ENCODE measurements at places on chromosomes 5 and 9.

DNA sequence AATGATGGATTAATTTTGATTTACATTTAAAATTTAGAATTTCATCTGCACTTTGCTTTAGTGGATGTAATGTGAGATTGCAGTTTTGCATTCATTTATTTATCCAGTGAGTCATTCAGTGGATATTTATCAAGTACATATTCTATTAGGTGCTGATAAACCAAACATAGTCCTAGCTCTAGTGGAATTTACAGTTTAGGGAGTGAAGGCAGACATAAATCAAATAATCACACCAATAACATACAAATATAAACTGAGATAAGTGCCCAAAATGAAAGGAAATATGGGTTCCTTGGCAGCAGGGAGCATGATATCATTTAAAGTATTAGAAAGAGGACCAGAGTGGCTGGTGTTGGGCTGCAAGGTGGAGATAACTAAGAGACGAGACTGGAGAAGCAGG is 14.7 kb upstream of the NIPBL start:
- no peak for DNase-seq

DNA sequence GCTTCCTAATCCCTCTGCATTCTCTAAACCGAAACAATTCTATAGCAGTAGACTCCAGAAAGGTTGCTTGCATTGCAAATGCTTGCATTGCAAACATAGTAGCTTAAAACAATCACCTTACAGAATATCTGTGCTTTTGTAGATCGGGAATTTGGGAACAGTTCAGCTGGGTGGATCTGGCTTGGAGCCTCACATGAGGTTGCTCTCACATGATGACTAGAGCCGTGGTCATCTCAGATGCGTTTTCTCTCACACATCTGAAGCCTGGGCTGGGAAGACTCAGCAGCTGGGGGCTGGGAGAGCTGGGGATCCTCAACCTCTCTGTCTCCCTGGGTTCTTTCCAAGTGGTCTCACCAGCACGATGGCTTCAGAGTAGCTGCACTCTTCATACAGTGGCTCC is 127.8 kb downstream of the MSX2 start:
- no peak for DNase-seq

DNA sequence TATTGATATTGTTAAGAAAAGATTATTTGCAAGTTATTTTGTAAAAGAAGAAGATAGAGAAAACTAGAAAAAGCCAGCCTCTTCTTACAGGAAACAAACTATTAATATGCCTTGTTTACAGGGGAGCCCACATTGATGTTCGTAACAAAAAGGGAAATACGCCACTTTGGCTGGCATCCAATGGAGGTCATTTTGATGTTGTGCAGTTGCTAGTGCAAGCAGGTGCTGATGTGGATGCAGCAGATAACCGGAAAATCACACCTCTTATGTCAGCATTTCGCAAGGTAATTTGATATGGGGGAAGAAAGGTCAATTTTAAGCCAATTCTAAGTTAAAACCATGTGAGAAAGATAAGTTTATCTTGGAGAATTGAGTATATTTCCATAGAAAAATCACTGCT is 37.6 kb upstream of the EIF4EBP3 start:
- peak; percentile 10 for DNase-seq

DNA sequence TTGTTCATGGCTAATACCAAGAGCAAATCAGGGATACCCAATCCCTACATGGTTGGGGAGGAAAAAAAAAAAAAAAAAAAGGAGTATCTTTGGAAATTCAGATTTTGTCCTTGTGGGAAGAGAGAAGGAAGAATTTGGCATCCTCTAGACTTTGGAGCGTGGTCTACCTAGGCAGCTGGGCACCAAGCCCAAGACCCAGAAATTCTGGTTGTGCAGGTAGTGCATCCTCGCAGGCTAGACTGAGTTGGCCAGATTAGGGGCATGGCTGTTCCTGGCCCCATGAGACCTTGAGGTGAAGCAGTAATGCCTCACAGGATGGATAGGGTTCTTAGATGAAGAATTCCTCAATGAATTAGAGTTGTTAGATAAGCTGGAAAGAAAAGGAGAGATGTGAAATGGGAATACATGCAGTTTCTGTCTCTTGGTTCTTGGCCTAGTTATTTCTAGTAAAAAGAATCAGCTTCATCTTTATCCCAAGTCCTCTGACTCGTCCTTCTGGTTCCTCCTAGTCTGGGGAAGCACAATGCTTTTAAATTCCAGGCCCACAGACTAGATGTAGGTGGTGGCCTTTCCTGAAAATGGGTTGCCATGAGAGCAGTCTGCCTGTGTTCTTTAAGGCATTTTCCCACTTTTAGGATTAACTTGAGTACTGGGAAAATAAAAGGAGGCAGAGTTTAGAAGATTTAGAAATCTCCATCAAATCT is 140.5 kb upstream of the RUSC2 start:
- DNase-seq: no peak

GRCh38 chr5:133274597-133274935 is 222.8 kb downstream of the HSPA4 start:
- peak; percentile 8 for DNase-seq

DNA sequence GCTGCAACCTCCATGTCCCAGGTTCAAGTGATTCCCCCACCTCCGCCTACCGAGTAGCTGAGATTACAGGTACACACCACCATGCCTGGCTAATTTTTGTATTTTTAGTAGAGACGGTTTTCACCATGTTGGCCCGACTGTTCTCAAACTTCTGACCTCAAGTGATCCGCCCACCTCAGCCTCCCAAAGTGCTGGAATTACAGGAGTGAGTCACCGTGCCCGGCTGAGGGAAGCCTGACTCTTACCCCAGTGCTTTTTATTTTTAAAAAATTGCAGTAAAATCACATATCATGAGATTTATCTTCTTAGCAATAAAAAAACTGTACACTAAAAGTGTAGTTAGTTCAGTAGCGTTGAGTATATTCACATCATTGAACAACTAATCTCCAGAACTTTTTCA is 105.3 kb downstream of the SLIT3 start:
- no peak for DNase-seq

GRCh38 chr5:76874088-76874581 is 24.3 kb downstream of the S100Z start:
- peak; percentile 67 for DNase-seq

GRCh38 chr9:131402738-131403492 is 9.0 kb downstream of the PRRC2B start:
- peak; percentile 39 for DNase-seq

- no peak for DNase-seq
These were observed 957.8 kb upstream of the TYRP1 start for GRCh38 chr9:11735391-11735790.

GRCh38 chr5:175610381-175610780 is 47.5 kb upstream of the HRH2 start:
- no peak for DNase-seq

- no peak for DNase-seq
These were observed 1310.0 kb upstream of the C9orf72 start for GRCh38 chr9:28883234-28883633.

DNA sequence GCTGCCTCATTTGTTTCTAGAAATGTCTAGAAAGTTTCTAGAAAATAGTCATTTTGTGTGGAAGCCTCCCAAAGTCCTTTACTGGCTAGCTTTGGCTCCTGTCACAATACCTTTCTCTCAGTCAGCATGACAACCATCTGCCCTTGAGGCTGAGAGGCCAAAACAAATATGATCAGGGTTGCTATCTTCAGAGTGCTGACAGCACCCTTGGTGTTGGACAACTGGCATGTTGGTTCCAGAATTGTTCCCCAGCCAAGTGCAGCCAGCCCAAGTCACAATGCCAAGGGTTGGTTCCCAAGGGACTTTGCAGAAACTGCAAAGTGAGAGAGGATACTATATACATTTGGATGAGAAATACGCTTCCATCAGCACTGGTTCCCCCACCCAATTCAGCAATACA is 140.9 kb upstream of the GAS1 start:
- no peak for DNase-seq

GRCh38 chr5:58106754-58107410 is 353.0 kb downstream of the PLK2 start:
- no peak for DNase-seq

GRCh38 chr5:109410389-109411148 is 795 bp upstream of the PJA2 start:
- peak; percentile 23 for DNase-seq

DNA sequence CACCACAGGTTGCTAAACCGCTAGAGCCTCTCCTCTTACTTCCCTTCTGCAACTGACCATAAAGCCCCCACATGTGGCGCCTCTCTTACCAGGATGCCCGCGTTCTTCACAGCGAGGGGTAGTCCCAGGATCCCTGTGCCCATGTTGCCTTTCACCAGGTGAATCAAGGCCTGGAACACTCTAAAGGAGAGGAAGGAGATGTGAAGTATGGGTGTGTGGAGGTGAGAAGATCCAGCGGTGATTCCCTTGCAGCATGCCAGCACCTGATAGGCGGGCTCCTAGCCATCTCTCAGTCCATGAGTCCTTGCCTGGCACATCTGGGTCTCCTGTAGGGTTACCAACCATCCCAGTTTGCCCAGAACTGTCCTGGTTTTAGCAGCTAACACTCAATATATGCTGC is 3.3 kb downstream of the SLC36A2 start:
- no peak for DNase-seq

GRCh38 chr5:138664276-138664943 is 88.8 kb upstream of the CTNNA1 start:
- no peak for DNase-seq

DNA sequence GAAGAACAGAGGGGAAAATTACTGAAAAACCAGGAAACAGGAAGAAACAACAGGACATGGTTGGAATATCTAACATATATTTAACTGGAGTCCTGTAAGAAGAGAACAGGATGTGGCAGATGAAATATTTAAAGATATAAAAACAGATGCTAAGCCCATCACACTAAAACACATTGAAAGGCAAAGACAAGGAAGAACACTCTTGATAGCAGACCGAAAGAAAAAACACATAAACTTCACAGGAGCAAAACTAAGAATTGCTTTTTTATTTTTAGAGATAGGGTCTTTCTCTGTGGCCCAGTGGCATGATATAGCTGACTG is 324.4 kb upstream of the ARRDC3 start:
- DNase-seq: no peak

DNA sequence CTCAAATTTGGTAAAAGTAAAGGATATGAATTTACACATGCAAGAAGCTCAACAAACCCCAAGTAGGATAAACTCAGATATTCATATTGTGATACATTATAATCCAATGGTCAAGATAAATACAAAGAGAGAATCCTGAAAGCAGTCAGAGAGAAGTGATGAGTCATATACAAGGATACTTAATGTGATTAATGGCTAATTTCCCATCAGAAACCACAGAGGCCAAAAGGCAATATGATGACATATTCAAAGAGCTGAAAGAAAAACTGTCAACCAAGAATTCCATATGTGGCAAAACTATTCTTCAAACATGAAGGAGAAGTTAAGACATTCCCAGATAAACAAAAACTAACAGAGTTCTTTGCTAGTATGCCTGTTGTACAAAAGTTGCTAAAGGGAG is 19.5 kb upstream of the IRF1 start:
- no peak for DNase-seq

- no peak for DNase-seq
These were observed 144.9 kb downstream of the CEP120 start for GRCh38 chr5:123278284-123278683.

DNA sequence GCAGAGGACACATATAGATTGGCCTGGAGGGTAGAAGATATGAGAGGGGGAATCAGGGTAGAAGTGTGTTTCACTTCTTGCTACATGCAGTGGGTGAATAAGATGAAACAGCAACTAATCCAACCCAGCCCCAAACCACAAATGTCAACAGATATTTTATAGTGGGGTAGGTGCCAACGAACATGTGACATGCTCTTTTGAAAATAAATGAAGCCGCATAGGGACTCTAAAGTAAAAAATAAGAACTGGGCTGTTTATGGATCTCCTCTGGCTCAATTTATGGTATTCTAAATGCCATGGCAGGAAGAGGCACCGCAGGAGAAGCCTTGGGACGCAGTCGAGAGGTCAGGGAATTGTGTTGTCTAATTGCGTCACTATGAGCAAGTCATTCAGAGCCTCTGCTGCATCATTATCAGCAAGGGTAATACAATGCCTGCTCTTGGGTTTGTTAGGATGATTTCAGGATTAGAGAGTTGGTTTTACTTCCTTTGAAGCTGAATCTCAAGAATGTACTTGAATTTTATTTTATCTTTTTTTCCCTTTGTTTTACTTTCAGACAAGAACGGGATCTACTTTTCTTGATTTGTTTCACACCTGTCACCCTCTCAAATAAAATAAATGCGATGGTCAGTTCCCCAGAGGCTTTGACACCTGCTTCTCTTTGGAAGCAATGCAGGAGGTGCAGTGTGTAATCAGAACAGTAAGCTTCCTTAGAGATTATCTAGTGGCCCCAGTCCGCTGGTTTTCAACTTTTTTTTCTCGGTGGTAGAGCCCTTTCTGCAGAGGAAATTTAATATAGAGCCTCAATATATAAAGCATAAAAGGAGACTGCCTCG is 375.6 kb upstream of the CLINT1 start:
- no peak for DNase-seq

DNA sequence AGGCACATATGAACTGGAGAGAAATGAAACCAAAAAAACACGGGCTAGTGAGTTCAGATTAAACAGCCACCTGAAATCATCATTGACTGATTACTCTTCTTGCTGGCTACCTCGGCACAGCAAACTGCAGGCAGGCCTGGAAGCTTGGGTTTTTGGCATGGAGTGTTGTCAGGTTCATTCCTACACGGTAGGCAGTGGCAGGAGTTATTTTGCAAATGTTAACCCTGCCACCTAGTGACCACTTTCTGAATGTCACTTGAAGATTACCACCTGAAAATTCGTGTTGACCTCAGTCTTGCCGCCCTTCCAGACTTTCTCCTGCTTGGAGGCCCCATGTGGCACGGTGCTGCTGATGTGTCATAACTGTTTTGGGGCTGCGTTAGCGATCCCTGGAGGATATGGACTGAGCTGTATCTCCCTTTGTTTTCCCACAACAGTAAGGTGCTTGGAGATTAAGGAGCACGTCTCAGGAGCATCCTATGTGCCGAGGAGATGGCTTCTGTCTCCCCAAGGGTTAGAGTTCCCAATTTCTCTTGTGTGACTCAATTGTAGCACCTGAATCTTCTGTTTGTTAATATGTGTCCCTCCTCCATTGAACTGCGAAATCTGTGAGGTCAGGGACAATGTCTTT is 12.7 kb upstream of the CD180 start:
- DNase-seq: peak; percentile 71

DNA sequence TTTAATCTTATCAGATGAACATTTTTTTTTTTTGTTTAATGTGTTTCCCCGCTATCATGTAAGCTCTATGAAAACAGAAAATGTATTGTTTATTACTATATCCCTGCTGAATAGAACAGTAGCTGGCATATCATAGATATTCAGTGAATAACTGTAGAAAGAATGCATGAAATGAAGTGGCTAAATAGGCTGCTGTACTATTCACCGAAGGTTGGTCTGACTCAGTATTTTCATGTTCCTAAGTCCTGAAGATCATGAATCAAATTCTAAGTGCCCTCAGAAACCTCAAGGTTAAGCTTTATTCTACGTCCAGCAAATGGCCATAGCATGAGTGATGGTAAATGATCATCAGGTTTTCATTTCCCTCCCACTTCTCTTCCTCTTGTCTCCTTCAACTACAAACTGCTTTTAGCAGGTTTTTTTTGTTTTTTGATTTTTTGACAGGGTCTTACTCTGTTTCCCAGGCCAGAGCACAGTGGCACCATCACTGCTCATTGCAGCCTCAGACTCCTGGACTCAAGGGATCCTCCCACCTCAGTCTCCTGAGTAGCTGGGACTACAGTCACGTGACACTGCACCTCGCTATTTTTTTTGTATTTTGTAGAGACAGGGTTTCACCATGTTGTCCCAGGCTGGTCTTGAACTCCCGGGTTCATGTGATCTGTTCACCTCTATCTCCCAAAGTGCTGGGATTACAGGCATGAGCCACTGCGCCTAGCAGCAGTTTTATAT is 19.1 kb upstream of the ZFAND5 start:
- DNase-seq: no peak

All from NCI-H2081 (cell line).